Central memory CD8-positive, alpha-beta T cell (primary cell): ENCODE measurements at places on chromosomes 12 and 14.

DNA sequence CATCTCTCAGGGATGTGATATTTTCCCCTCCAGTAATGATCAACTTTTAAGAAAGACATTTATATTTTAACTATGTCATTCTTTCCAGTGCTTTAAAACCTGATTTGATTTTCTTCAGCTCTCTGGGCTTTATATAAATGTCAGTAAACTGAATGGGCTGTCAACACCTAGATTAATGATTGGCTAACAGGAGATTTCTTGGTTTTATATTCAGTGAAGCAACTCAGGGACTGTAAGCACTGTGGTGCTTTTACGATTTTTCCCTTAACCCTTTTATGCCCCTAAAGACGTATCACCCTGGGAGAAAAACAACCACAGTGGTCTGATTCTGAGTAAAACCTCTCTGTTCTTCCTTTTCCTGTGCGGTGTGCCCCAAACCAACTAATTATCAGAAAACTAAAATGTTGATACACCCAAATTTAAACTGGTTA, 38.0 kb downstream of the PTGER2 start:
- peak overlapping the region; percentile 63 for H3K4me3 ChIP-seq
- H3K36me3 ChIP-seq = peaks cover 4% of the 10 kb centered on the region

- H3K27ac ChIP-seq = peak overlapping the region; percentile 82
- H3K4me1 ChIP-seq = peaks cover 56% of the 10 kb centered on the region
- no peak overlapping the region for H3K4me3 ChIP-seq
- H3K36me3 ChIP-seq = peaks cover 48% of the 10 kb centered on the region
- no peaks in the 10 kb centered on the region for H3K27me3 ChIP-seq
Observed at GRCh38 chr12:111448846-111449790, 43.4 kb downstream of the SH2B3 start.

- DNase-seq = no peak
- H3K27ac ChIP-seq = peak overlapping the region; percentile 98
- H3K4me3 ChIP-seq = peak overlapping the region; percentile 45
Observed at GRCh38 chr14:61479746-61480502, 158.5 kb downstream of the PRKCH start.

DNA sequence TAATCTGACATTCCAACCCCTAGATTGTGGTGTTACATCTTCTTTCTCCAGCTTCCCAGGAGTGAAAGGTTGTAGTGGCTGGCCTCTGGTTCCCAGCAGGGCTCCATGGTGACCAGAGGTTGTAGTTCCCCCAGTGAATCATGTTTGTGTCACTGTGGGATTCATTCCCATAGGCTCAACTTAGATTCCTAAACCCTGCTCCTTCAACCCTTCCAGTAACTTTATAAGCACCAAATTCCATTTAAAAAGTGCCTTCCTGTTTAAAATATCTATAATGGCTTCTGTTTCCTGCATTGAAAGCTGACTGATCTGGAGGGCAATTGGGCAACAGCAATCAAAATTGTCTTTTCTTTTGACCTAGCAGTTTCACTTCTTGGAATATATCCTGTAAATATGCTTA, 40.5 kb upstream of the TBC1D15 start:
- peaks cover 13% of the 10 kb centered on the region for H3K27me3 ChIP-seq
- H3K36me3 ChIP-seq = no peaks in the 10 kb centered on the region
- H3K4me3 ChIP-seq = no peak overlapping the region
- no peak overlapping the region for H3K27ac ChIP-seq
- H3K4me1 ChIP-seq = no peaks in the 10 kb centered on the region
- DNase-seq = no peak

GRCh38 chr14:83170165-83170564, 1636.5 kb upstream of the SEL1L start:
- H3K27me3 ChIP-seq = no peaks in the 10 kb centered on the region
- no peak for DNase-seq
- H3K4me3 ChIP-seq = no peak overlapping the region

- DNase-seq = no peak
- H3K27me3 ChIP-seq = no peaks in the 10 kb centered on the region
- peaks cover 15% of the 10 kb centered on the region for H3K36me3 ChIP-seq
- peak overlapping the region; percentile 79 for H3K27ac ChIP-seq
Observed at GRCh38 chr12:57093415-57094207, 4.7 kb downstream of the NAB2 start.

- H3K36me3 ChIP-seq = no peaks in the 10 kb centered on the region
- no peaks in the 10 kb centered on the region for H3K4me1 ChIP-seq
- no peak overlapping the region for H3K27ac ChIP-seq
- H3K4me3 ChIP-seq = no peak overlapping the region
Observed at GRCh38 chr14:30210630-30211029, 283.0 kb upstream of the PRKD1 start.

DNA sequence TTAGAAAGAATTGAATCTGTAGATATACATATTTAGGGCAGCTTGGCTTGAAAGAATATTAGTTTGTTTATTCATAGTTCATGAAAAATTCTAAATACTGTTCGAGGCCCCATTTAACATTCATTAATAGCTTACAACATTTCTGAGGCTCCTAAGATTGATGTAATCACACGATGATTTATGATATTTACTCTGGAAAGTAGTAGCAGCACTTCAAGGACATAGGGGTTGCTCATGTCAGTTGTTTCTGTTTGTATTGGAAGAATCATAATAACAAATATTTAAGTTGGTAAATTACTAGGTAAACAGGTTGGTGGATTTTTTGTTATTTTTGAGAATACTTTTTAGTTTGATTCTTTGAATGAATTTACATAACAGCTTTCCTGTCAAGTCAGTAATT, 30.4 kb downstream of the CAND1 start:
- no peaks in the 10 kb centered on the region for H3K27me3 ChIP-seq
- peaks cover 30% of the 10 kb centered on the region for H3K4me1 ChIP-seq
- peaks cover 61% of the 10 kb centered on the region for H3K36me3 ChIP-seq
- no peak for DNase-seq

GRCh38 chr12:8012651-8013309, 19.7 kb upstream of the FOXJ2 start:
- H3K4me3 ChIP-seq = no peak overlapping the region
- H3K27me3 ChIP-seq = peaks cover 46% of the 10 kb centered on the region
- no peaks in the 10 kb centered on the region for H3K36me3 ChIP-seq
- H3K27ac ChIP-seq = no peak overlapping the region
- DNase-seq = no peak
- no peaks in the 10 kb centered on the region for H3K4me1 ChIP-seq

DNA sequence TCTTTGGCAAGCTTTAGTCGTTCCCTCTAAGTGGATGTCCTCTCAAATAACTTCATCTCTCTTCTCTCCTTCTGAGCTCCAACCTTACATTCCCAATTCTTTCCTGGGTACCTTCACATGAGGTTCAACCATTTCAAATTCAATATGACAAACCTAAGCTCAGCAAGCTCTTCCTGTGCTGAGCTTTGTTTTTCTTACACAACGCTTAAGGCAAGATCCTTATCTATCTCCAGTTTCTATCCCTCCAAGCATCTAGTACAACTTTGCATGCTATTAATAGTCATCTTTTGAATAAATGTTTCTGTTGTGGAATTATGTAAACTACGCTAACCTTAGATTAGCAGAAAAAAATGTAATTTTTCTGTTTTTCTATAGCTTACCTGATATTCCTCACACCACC, 63.7 kb upstream of the IFNG-AS1 start:
- H3K4me3 ChIP-seq = no peak overlapping the region
- no peaks in the 10 kb centered on the region for H3K36me3 ChIP-seq
- no peak for DNase-seq
- no peaks in the 10 kb centered on the region for H3K4me1 ChIP-seq
- H3K27ac ChIP-seq = no peak overlapping the region

- no peak overlapping the region for H3K4me3 ChIP-seq
- H3K27me3 ChIP-seq = peaks cover 24% of the 10 kb centered on the region
- H3K4me1 ChIP-seq = peaks cover 7% of the 10 kb centered on the region
- H3K36me3 ChIP-seq = no peaks in the 10 kb centered on the region
- no peak overlapping the region for H3K27ac ChIP-seq
Observed at GRCh38 chr12:107679336-107679735, 6.3 kb upstream of the PWP1 start.
